GM23338 (cell line): ENCODE measurements at places on chromosomes 1 and 21.

- no peak for DNase-seq
Measured at GRCh38 chr1:219465212-219466093, 147.5 kb downstream of the ZC3H11B start.

DNA sequence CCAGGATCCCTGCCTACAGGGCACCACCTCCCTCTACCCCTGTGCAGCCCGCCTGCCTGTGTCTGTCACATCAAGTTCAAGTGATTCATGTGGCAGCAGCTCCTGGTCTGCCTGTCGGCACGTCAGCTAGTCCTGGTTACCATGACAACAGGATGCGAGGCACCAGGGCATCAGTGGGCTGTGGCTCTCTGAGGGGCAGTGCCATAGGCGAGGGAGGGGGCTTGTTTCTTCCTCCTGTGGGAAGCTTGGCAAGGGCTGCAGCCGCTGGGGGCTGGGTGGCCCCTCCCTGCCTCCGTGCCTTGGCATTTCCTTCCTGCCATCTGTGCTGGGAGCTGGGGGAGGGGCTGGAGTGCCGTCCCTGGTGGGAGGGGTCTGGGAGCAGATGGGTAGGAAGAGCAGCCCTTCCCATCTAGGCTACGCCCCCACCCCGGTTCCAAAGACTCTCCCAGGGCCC, 43.1 kb downstream of the FOXO6 start:
- peak; percentile 90 for DNase-seq

GRCh38 chr1:119294722-119295121, 73.9 kb upstream of the HAO2 start:
- DNase-seq = peak; percentile 64

DNA sequence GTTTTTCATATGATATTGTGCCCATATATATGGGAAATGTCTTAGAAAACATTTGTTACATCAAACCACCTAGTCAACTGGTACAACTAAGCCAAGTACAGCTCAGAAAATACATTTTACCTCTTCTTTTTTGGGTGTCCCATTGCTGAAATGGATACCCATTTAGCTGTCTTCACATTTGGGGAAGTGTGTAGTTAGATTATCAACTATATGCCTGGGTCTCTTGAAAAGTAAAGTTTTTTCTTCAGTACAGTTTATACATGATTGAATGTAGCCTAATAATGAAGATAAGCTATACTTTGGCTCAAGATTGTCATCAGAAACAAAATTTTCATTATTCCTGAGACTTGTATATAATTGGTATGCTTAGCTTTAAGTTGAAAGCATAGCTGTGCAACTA, 2.0 kb downstream of the AGO3 start:
- no peak for DNase-seq

DNA sequence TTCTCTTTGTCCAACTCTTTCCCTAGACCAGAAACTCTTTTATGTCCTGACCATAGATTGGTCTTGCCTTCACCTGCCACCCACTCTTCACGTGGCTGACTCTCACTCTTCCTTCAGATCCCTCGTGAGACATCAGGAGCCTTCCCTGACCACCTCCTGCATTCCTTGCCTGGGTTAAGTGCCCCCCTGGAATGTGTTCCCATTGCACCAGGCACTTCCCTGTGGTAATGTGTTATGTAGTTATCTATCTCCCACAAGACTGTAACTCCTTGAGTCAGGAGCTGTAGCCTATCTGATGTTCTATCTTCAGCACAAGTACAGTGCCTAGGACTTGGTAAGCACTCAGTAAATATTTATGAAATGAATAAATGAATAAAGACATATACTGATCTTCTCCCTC, 111.2 kb upstream of the CTTNBP2NL start:
- no peak for DNase-seq

DNA sequence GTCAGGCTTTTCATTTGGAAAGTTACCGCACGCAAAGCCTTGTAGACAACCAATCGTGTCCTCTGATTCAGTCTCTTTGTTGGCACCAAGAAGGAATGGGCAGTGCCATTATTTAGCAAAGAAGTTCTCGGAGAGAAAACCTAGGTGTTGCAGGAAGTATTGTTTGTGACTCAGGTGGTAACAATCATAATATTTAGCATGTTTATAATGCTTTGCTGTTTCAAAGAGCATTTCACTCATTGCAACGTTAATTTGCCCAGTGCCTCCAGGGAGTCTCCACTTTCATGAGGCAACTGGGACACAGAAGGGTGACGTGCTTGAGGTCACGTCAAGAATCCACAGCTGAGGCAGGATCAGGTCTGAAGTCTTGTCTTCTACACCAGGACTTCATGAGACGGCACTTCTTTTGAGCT, 31.4 kb downstream of the STPG1 start:
- no peak for DNase-seq

GRCh38 chr1:41174170-41174569, 67.9 kb downstream of the SCMH1 start:
- no peak for DNase-seq
